CD4-positive, alpha-beta T cell treated with Interferon gamma for 1 hour (primary cell): ENCODE measurements at places on chromosomes 2 and 18.
A peak's percentile ranks its signal among the peaks of the same experiment; 100 is the strongest.

DNA sequence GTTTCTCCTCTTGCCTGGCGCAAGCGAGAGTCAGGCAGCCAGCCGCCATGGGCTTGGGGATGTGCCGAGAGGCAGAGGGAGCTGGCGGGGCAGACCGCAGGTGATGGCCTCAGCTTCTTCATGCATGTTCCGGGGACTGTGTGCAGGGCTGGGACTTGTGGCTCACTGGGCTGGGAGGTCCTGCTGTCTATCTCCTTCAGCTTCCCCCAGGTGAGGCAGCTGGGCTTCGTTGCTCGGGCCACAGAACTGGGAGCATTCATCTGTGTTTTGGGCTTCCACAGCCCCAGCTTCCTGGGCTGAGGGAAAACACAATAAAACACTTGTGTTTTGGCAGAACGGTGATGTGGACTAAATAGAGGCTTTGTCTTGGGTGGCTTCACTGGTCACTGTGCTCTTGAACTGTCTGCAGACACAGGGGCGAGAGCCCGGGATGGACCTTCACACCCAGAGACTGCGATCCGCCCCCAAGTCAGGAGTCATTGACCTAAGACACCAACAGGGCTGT, 93.5 kb downstream of the DYSF start:
- DNase-seq, result no peak

DNA sequence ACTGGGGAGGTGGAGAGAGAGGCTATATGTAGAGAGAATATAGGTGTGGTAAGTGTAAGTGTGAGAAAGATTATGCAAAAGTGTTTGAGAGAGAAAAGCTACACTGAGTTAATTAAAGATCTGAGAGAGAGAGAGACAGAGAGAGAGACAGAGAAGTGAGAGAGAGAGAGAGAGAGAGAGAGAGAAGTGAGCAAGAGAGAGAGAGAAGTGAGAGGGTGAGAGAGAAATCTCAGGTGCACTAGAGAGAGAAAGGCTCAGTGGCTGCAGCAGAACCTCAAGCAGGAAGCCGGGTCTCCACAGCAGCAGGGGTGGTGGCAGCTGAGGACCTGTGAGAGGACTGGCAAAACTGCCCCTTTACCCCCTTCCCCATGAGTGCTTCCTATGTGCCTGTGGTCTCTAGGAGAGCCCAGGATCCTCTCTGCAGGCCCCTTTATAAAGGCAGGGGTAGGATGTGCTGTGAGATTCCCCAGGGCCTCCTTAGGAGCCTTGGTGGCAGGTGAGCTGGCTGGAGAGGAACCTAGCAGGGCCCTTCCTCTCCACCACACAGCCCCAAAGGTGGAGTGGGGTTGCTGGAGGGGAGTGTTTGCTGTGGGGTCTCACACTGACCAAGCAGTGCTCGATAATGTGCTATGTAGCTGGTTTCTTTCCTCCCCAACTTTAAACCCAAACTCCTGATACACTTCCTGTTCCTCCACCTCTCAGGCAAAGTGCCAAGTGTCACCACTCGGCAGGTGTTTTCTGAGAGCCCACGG, 52.6 kb downstream of the SLC4A5 start:
- peak; percentile 43 for DNase-seq

DNA sequence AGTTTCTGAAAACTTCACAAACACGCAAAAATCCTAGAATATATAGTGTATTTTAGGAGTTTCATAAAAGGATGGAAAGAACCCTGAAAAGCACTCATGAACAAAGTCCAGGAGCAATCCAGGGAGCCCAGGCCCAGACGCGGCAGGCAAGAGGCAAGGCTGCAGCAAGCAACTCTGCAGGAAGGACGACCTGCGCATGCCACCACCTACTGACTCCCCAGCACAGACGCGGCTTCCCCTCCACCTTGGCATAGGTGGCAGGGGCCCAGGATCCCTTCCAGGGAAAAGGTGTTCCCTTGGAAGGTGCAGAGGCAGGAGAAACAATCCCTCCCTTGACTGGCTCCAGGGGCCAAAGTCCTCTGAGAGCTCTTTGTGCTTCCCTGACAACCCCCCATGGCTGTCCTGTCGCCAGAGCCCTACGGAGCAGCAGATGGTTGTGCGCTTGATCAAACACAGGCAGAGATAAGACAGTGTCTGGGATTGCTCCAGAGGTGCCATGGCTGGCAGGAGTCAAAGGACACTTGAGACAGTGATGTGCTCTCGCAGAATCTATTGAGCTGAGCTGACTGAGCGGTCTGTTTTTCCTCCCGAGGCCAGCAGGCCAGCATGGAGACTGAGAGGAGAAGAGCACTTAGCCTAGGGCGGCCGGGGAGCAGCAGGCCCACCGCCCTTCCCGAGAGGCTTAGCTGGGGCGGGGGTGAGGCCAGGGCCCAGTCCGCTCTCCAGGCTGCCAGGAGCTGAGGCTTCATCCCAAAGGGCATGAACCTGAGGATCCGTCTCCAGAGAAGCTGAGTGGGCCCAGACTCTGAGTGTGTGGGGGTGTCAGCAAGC, 10.8 kb upstream of the AMER3 start:
- no peak for DNase-seq

- no peak for DNase-seq
These were observed 22.2 kb downstream of the PIK3C3 start for GRCh38 chr18:41977233-41977632.

DNA sequence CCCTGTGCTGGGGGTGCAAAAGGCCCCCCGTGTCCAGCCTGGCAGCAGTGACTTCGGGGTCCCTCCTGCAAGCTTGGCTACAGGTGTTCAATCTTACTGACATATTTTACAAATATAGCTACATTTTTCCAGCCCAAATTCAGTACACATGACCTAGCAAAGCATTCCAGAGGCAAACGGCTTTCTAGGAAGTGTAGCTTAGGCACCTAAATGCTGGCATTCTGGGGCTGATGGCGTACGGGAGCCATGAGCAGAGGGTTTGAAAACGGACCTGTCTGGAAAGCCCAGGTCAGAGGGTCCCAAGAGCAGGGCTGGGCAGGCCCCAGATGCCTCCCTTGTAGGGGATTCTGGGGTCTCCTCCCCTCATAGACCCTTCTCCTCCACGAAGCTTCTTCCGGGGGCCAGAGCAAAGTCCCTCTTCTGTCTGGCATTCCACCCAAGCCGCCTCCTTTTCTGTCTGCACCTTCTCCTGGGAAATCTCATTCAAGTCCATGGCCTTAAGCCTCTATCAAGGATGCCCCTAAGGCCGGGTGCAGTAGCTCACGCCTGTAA, 63.3 kb upstream of the ASAP2 start:
- DNase-seq, result no peak

GRCh38 chr2:154771664-154772284, 73.3 kb downstream of the KCNJ3 start:
- no peak for DNase-seq

DNA sequence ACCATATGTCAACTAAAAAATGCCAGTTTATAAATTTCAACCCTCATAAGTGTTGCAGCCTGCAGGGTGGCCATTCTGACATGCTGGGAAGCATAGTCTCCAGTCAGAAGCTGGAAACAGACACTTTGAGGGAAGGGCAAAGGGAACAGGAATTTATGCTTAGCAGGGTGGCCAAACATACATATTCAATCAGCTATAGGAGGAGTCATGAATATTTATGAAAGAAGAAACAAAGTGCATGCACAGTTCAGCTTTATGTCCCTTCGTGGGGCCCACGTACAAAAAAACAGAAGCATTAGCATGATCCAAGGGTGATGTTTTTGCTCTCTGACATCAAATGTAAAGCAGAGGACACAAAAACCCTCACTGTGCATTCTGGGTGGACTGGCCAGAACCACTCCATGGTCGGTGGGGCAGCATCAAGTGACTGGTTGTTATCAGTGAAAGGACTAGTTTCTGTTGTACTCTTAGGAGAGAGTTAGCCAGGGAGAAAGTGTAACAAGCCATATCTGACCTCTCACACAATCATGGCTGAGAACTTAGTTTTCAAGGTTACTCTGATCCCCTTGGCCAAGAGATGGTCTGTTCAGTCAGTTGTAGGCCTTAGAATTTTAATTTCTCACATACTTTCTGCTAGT, 9.9 kb upstream of the PDE11A start:
- DNase-seq, result no peak

GRCh38 chr18:78378403-78378802, 601.2 kb upstream of the SALL3 start:
- no peak for DNase-seq

DNA sequence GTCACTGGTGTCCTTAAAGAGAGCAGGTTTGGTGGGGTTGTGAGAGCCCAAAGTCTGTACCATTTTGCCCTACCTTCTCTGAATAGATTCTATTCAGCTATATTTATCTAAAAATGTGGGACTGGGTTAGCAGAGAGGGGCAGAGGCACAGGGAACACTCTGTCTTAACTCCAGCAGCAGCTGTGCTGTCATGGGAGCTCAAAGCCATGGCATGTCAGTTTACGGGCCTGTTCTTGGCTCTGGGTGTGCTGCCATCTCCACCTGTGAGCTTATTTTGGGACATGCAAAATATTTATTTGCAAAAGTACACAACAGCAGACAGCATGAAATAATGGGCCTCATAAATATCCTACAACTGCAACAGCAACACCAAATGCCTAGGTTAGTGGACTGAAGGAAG, 129.6 kb upstream of the KCTD1 start:
- no peak for DNase-seq

DNA sequence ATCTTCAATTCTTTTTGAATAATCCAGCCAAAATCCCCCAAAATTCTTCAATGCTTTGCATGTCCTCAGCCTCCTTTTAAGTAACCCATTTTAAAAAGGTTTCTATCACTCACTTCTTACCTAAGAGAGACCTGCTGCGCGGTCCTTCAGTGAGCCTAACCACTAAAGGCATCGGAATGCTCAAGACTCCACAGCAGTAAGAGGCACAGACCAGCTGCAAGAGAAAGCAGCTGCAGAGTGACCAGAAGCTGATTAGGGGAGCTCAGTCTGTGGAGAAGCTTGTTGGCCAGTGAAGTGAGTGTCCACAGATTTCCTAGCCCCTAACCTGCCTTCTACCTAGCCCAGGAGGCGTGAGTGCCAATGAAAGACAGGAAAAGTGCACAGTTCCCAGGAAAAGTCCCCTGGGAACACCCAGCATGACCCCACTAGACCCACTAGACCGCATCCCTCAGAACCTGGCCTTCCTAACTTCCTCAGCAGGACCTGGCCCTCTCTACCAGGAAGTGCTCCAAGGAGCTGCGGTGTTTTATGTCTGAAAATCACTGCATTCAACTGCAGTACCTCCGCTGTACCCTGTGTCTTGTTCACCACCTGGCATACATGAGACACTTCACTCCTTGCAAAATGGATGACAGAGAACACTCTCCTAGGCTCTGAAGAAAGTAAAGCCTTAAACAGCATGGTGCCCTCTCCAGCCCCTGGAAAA, 10.1 kb downstream of the MBOAT2 start:
- DNase-seq, result no peak

DNA sequence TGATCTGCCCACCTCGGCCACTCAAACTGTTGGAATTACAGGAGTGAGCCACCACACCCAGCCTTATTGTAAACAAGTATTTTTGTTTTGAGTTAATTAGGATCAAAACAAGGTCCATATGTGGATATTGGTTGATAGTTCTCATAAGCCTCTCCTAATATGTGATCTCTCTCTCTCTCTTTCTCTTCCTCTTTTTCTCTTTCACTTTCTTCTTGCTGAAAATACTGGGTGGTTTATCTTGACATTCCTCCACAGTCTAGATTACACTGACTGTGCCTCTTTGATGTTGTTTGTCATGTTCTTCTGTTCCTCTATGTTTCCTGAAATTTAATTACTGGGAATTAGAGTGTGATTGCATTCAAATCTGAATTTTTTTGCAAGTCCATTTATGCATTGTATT, 547.5 kb upstream of the NRXN1 start:
- no peak for DNase-seq

DNA sequence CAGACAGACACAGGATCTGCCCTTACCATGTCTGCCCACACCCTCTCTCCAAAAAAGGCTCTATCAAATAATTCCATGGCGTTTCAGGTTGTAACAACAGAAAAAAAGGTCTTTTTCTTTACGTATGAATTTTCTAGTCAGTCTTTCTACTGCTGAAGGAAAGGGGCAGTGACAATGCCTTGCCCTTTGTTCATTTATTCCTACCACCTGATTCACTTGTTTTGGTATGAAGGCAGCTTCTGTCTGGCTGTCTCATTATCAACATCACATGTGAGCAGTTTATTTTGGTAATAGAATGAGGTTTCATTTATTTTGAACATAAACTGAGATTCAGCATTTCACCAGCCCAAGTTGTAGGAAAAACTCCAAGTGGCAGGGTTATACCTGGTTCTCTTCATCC, 94.3 kb upstream of the KLF7 start:
- no peak for DNase-seq

DNA sequence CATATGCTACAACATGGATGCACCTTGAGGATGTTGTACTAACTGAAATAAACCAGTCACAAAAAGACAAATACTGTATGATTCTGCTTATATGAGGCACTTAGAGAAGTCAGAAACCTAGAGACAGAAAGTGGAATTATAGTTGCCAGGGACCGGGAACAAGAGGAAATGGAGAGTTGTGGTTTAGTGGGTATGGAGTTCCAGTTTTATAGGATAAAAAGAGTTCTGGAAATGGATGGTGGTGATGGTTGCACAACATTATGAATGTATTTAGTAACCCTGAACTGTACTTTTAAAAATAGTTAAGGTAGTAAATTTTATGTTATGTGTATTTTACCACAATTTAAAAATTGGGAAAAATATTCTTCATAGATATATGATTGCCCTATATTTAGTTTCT, 97.7 kb downstream of the DPP4 start:
- DNase-seq, result no peak

GRCh38 chr2:24824966-24825882, 32.0 kb downstream of the CENPO start:
- no peak for DNase-seq

GRCh38 chr2:173130496-173131465, 55.1 kb downstream of the MAP3K20 start:
- DNase-seq, result no peak

DNA sequence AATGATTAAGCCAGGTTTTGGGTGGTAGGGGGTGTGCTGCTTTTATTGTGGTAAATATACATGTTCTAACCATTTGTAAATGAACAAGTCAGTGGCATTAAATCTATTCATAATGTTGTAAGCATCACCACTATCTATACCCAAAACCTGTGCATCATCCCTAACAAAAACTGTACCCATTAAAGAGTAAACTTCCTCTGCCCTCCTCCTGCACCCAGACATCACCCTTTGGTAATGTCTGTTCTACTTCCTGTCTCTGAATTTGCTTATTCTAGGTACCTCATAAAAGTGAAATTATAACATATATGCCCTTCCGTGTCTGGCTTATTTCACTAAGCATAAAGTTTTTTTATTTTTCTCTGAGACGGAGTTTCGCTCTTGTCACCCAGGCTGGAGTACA, 14.1 kb downstream of the RIF1 start:
- no peak for DNase-seq

GRCh38 chr2:241514986-241515737, 6.8 kb upstream of the STK25 start:
- DNase-seq, result no peak

DNA sequence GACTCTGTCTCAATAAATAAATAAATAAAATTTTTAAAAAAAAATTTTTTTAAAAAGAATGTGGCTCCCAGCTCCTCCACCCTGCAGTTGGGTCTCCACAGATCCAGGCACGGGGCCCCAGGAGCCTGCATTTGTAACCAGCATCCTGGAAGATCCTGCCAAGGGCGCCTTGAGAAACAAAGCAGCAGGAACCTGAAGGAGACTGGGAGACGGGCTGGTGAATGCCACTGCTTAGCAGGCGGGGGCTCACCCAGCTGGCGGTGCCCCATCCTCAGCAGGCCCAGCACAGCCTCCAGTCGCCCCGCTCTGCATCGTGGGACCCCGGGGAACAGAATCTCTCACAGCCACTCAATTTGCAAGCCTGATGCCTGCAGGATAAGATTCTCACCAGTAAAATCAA, 187.5 kb upstream of the SALL3 start:
- DNase-seq, result no peak
